ENCODE measurements at places on chromosomes 4 and X.

DNA sequence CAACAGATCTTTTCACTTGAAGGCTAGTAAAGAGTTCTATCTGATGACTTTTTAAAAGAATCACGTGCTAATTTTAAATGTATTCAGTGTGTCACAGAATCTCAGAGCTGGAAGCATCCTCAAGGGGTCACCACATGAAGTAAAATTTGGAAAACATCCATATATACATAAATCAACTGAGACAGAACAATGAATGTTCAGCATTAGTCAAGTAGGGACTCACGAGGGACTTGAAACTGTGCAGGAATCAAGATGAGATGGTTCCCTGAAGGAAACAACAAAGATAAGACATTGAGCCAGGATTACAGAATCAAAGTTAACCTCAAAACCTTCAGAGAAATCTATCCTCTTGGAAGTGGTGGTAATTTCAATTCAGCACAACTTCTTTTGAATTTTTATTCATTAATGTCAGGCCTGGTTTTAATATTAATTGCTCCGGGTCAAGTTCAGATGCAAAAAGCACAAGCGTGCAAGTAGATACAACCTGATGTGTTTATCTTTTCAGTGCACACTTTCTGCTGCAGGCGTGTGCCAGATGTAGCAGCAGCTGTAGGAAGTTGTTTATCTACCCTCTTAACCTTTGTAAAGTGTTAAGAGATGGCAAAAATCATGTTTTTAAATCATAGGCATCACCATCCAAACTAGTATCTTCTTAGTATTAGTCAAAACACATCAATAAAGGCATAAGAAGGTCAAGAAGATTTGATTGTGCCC lies 87.7 kb upstream of the SRD5A3 start:
- DNase-seq, result no peak

- no peak for DNase-seq
Measured at GRCh38 chrX:2484721-2485648, 15.8 kb downstream of the DHRSX start.

- DNase-seq, result no peak
Measured at GRCh38 chr4:121980643-121981042, 28.8 kb upstream of the TRPC3 start.

GRCh38 chr4:80507507-80507906 lies 172.0 kb downstream of the CFAP299 start:
- DNase-seq, result no peak

GRCh38 chr4:1187182-1187581 lies 14.8 kb upstream of the SPON2 start:
- no peak for DNase-seq

DNA sequence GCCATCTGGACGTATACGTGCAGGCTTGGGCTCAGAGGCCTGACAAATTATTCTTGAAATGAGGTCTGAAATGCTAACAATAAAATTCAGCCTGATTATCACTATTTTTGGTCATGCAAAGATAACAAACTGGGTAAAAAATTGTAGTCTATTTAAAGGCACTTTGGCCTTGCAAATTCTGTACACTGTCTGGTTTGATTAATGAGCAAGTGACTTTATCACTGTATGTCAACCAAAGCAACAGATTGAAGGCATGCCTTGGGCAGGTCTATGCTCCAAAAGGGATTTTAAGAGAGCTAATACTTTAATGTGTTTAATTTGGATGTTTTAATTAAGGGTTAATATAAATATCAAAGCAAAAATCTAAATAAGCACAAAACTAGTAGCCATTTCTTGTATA lies 1034.9 kb upstream of the GRID2 start:
- no peak for DNase-seq

DNA sequence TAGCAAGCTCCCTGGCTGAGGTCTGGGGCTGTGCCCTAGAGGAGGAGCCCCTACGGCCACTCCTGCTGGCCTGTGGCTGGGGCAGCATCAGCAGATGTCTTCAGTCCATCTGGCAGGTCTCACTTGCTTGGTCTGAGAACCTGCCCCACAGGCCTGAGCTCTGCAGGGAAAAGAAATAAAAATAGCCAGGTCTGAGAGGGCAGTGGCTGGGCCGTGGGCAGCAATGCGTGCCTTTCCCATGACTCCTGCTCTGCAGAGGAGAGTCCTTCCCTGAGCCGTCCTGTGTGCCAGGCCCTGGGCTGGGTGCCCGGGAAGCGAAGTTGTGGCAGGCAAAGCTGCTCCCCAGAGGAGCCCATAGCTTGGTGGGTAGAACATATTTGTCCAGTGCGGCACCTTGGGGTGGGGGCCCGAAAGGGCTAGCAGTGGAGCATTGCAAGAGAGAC lies 11.3 kb upstream of the KIAA0232 start:
- peak; percentile 86 for DNase-seq

DNA sequence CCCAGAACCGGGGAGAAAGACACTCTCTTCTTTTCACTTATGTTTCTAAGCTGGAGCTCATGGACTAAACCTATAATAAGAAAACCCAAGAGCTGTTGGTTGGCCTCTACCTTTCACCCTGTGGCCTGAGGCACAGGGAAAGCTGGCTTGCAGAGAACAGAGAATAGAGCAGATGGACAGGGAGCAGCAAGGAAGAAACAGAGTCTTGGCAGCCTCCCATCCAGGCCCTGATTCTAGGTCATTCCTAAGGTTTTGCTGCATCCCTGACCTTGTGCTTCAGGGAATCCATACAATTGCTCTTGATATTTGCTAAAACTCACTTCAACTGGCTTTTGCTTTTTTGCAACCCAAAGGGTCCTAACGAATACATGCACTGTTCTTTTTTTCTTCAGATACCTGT lies 87.8 kb downstream of the SMIM20 start:
- DNase-seq, result no peak

- DNase-seq, result no peak
Measured at GRCh38 chr4:39616651-39617050, 22.0 kb downstream of the SMIM14 start.

- DNase-seq, result no peak
Measured at GRCh38 chr4:110977554-110977953, 354.7 kb upstream of the PITX2 start.

DNA sequence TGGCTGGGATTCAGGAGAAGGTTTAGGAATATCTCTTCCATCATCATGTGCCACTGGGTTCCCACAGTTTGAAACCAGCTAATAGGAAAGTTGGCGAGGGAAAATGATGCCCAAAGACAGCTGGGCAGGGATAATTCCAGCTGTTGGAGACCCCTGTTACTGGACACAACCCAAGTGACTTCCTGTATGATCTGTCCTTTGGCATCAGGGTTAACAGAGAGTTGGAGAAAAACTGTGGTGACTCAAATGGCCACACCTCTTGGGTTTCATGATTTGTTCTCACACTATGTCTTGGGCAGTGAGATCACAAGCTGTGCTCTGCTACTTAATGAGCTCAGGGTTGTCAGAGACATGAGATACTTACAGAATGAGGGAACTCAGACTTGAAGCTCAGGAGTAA lies 3.8 kb downstream of the FGF16 start:
- no peak for DNase-seq

- DNase-seq, result no peak
Measured at GRCh38 chrX:10071451-10072144, 85.2 kb upstream of the CLCN4 start.

GRCh38 chrX:150683536-150684146 lies 9.6 kb upstream of the MTMR1 start:
- DNase-seq, result no peak

- no peak for DNase-seq
Measured at GRCh38 chr4:53619431-53619830, 28.1 kb upstream of the LNX1 start.

- no peak for DNase-seq
Measured at GRCh38 chr4:72408568-72408967, 160.5 kb downstream of the ADAMTS3 start.

GRCh38 chr4:123624959-123625358 lies 228.4 kb downstream of the SPRY1 start:
- DNase-seq, result no peak

- DNase-seq, result no peak
Measured at GRCh38 chr4:81746773-81747172, 275.1 kb upstream of the RASGEF1B start.

GRCh38 chr4:13905543-13905942 lies 278.0 kb upstream of the BOD1L1 start:
- DNase-seq, result no peak

GRCh38 chr4:94759767-94760211 lies 2.0 kb downstream of the BMPR1B start:
- no peak for DNase-seq

DNA sequence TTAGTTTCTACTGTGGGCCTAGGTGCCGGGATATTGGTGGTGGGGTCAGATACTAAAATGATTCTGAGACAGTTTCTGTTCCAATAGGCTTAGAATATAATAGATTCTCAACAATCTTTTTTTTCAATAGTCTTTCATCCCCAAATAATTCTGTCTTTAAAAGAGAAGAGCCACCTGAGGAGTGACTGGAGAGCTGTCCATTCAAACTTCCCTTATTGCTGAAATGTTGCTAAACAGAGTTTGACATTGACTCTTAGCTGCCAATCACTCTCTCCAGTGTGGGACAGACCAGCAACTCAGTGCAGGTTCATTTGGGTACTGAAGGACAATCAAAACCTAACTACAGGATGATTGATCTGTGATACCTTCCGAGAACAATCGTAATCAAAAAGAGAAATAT lies 12.4 kb upstream of the ADH7 start:
- no peak for DNase-seq

- DNase-seq, result no peak
Measured at GRCh38 chrX:20026278-20026677, 35.4 kb upstream of the BCLAF3 start.

- DNase-seq, result no peak
Measured at GRCh38 chr4:23413631-23414030, 476.2 kb downstream of the PPARGC1A start.

GRCh38 chrX:7925867-7926472 lies 1.2 kb downstream of the PNPLA4 start:
- peak; percentile 38 for DNase-seq

DNA sequence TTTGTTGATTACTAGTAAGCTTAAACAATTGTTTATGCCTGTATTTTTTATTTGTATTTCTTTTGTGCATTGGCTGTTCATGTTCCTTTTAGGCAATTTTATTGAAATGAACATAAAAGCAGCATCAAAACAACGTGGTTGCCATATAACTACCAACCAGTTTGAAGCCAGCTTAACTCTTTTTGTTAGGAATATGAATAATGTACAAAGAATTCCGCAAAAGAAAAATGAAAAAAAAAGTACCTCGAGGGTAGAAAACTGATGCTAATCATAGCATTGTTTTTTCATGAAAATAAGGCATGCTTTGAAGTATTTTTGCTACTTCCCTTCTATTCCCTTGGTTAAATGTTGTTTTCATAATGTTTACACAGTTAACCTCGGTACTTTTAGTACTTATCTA lies 1024.0 kb upstream of the SLIT2 start:
- no peak for DNase-seq

- DNase-seq, result no peak
Measured at GRCh38 chr4:38192516-38192915, 232.3 kb downstream of the PTTG2 start.

DNA sequence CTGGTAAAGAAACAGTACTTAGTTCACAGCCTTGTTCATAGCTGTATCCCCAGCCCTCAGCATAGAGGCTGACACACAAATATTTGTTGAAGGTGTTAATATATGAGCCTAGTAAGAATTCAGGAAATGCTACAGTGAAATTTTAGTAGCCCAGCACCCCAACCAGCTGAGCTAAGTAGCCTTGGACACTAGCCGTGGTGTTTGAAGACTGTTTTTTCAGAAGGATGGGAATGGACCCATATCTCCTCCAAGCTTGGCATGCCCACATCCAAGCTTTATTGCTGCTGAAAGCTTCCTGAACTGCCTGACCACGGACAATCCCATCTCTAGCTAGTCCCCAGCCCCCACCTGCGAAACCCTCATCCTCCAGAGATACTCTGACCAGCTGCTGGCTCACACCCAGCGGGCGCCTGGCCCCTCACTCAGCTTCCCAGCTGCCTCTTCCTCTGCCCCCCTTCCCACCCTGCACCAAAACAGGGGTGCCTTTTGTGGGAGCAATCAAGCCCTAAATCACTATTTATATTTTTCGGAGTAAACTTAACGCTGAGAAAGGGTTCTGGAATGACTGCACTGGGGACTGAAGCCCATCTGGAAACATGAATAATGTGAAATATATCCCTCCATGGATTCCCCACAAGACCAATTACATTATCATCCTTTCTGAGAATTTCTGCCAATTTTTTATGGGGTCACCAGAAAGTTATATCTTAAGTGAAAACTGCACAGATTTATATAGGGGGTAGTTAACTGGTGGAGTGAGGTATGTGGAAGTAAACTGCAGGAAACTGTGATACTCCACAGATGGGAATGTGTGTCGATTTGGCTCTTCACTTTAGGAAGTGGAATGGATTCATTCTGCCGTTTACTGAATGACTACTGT lies 41.1 kb upstream of the CBR4 start:
- DNase-seq, result no peak

DNA sequence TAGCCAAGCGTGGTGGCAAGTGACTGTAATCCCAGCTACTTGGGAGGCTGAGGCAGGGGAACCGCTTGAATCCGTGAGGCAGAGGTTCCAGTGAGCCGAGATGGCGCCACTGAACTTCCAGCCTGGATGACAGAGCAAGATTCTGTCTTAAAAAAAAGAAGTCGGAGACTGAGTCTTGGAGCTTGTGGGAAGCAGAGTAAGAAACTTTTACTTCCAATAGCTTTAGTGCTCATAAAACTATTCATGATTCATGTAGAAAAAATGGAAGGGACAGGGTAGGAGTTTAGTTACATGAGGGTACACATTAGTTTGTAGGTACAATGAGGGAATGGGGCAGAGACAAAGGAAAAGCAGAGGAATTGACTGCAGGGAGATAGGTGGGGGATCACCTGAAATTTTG lies 19.3 kb downstream of the RAP2C start:
- DNase-seq, result no peak

DNA sequence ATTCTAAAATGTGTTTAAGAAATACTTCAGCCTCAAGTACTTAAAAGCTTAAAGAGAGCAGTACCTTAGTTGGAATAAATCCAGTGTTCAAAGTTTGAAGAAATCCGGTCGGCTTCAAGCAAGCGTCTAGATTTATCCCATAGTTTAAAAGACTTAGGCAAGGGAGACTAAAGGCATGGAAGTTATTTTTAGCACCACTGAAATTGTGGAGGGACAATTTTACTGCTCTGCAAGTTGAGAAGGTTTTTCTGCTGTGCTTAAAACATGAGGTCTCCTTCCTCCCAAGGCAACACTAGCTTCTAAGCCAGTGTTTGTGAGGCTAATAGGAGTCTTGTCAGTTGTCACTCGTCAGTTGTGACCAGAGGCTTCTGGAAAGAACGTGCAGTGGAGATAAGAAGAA lies 183.5 kb downstream of the MSL3 start:
- no peak for DNase-seq

- DNase-seq, result no peak
Measured at GRCh38 chrX:39709364-39709763, 388.4 kb downstream of the BCOR start.

DNA sequence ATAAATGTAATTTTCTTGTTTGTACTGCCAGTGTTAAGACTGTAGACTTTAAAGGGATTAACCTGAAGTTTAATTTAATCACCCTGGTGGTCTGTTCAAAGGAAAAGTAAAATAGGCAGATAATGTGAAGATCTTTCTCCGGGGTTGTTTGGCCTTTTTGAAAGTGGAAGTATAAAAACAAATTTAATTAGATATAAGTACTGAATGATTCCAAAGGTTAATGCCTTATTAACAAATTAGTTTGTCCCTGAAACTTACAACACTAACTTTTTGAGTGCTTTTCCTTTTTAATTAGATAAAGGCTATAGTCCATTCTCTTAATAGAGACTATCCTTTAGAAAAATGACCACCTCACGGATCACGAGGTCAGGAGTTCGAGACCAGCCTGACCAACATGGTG lies 10.4 kb upstream of the PGAM4 start:
- DNase-seq, result no peak

- DNase-seq, result peak; percentile 46
Measured at GRCh38 chrX:71859637-71860036, 51.0 kb upstream of the NHSL2 start.

GRCh38 chrX:70264784-70265183 lies 3.4 kb upstream of the ARR3 start:
- DNase-seq, result no peak
